LoVo (cell line): ENCODE measurements at places on chromosomes 16 and 17.

- DNase-seq = no peak
These were observed 124.7 kb downstream of the C16orf78 start for GRCh38 chr16:49498264-49498663.

GRCh38 chr17:9798724-9799123 lies 7.3 kb upstream of the DHRS7C start:
- DNase-seq = no peak

DNA sequence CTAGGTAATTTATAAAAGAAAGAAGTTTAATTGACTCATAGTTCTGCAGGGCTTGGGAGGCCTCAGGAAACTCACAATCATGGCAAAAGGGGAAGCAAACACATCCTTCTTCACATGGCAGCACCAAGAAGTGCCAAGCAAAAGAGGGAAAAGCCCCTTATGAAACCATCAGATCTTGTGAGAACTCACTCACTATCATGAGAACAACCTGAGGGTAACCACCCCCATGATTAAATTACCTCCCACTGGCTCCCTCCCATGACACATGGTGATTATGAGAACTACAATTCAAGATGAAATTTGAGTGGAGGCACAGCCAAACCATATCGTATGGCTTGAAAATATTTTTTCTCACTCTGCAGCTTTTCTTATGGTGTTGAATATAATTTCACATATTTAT lies 151.7 kb downstream of the ANKFN1 start:
- DNase-seq = no peak

DNA sequence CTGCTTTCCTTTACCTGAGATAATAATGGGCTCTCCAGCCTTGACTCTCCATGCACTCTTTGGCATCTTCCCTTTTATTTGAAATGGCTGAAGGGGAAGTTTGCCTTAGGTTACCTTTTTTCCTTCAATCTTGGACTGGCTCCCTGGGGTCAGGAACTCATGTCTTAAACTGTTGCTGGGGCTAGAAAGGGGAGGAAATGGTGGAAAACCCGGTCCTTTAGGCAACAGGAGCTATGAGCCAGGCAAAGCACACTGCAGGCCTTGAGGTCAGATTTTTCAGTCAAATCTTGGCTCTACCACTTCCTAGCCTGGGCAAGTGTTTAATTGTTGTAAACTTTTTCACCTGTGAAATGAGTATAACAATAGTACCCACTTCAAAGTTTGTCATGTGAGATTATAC lies 30.2 kb downstream of the MINK1 start:
- DNase-seq = no peak

DNA sequence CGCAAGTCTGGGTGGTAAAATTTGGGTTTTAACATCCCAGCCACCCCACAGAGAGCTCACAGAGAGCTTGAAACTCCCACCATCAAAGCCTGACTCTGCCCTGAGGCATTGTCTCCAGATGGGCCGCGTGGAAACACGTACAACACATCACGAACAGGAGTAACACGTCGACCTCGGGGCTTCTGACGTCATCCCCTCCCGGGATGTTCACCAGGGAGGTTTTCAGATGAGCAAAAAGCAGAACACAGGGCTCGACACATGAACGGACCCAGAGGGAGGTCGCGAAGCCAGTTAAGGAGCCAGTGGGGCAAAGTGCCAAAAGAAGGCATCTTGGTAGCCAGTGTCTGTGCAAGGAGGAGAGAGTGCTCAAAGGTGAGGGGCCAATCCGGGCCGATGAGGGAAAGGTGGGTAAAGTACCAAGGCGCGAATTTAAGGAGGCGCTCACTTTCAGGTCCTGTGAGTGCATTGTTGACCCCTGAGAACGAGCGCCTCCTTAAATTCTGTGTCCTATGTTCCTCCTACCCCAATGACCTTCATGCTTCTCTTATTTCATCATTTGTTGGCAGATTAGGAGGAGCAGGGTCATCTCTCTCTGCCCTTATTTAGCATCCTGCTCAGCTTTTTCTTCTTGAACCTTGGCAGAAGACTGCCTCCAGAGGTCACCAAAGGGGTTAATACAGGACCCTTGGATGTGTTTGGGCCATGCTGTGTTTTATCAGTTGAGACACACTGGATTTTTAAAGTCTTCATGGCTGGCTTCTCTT lies 5.6 kb downstream of the RCVRN start:
- no peak for DNase-seq

DNA sequence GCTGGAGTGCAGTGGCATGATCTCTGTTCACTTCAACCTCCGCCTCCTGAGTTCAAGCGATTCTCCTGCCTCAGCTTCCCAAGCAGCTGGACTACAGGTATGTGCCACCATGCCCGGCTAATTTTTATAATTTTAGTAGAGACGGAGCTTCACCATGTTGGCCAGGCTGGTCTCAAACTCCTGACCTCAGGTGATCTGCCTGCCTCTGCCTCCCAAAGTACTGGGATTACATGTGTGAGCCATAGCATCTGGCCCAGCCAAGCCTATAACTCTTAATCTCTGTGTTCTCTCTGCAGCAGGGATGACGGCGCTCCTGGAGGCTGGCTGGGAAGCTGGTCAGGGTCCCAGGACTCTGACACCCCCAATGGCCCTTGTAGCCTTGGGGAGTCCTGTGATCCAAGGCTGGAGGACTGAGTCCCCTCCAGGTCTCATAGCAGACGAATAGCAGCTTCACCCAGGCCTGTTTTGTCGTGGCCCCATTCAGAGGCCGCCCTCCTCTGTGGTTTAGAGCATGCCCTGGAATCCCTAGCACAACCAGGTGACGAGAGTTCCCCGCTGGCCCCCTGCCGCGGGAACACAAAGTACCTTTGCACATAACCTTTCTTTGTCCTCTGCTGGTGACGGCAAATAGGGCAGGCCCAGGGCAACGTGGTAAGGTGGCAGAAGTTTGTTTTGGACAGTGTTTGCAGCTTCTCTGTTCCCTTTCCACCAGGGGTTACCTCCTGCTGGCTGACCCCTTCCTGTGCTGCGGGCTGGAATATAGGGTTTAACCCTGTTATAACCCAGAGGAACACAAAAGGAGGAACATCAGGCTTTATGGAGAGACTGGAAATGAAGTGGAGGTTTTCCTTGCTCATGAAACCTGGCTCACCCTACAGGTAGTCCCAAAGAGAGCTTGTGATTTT lies 43.0 kb upstream of the TOB1 start:
- DNase-seq = no peak

DNA sequence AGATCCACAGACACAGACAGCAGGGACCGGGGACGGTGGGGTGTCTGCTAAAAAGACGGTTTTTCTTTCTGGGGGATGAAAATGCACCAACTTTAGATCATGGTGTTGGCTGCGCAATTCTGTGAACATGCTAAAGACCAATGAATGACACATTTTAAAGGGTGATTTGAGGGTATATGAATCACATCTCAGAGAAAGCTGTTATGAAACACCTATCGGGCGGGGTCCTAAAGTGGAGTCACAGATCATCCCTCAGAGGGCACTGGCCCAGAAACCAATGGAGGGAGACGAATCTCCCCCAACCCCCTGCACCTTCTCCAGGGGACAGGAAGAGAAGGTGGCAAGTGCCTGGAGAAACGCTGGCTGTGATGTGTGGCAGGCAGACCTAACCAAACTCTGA lies 26.0 kb downstream of the KLHDC4 start:
- no peak for DNase-seq

DNA sequence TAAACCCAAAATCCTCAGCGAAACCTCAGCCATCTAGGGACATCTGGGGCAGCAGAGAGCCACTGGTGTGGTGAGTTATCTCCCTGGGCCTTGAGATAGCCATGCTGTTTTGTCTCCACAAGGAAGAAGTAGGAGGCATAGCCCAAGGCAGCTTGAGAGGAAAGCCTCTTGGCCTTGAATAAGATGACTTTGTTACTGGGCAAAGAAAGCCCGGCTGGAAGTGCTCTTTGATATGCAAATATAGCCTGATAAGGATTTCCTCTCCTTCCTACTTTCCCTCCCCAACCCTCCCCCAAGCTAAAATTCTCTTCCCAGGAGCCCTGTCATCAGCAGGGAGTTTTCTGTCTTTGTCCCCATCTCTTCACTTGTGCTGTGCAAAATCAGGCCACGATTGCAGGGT lies 694.4 kb downstream of the MAF start:
- DNase-seq = no peak

DNA sequence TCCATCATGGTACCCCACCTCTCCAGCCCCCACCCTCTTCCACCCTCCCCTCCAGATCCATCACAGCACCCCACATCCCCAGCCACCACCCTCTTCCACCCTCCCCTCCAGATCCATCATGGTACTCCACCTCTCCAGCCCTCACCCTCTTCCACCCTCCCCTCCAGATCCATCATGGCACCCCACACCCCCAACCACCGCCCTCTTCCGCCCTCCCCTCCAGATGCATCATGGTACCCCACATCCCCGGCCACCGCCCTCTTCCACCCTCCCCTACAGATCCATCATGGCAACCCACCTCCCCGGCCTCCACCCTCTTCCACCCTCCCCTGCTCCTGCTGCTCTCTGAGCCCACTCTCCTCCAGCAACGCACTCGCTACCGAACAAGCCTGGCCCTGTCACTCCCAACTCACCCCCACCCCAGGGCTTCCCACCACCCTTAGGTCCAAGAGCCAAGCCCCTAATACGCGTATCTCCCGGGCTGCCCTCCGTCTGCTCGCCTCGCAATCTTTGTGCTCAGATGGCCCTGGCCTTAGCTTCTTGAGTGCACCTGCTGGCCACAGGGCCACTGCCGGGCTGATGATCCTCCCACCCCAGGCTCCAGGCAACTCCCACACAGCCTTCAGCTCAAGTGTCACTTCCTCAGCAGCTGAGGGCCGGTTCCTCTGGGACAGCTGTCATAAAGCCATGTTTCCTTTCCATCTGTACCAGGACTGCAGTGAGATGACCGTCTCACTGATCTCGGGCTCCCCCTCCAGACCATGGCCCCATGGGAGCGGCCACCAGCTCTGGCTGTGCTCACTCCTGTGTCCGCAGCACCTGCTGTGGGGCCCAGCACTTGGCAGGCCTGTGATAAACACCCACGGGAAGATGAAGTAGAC lies 25.5 kb downstream of the KDM8 start:
- DNase-seq = no peak

DNA sequence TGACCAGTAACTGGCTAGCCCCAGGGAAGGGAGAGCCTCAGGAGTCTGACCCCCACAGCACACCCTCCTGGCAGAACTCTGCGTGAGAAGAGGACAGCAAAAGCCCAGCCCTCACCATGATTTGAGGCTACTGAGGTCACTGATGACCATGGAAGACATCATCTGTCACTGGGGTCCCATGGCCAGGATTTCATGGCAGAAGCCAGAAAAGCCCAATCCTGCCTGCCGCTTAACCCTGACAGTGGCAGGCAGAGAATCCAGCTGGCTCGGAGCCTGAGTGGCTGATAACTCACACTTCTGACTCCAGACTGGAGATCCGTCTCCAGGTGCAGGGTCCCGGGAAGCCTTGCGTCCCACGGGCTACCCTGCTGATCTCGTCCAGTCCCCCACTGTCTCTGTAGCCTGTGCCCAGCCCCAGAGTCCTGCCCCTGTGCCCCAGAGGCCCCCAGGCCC lies 17.5 kb downstream of the GRIN2C start:
- no peak for DNase-seq

GRCh38 chr17:4393806-4394205 lies 27.3 kb upstream of the UBE2G1 start:
- no peak for DNase-seq

DNA sequence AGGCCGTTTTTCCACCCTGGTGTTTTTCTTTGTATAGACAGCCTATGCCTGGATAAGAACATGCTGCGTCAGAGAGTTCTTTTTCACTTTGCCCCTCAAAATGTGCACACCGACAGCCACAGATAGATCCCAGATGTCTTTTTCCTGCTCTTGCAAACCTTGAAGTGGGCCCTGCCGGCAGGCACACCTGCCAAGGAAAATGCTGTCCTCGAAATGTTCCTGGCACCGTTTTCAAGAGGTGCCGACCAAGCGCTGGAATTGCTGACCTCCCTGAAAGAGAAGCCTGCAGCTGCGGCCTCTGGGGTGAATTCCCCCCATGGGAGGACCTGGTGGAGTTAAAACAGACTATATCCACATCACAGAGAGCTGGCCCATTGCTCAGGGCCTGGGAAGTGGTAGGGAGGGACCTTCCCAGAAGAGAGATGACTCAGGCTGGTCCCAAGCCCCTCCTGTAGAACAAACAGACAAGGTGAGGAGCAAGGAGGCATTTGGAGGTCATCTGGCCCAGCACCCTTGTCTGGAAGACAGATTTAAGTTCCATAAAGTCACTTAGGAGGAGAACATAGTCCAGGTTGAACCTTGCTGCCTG lies 668.1 kb downstream of the MAF start:
- no peak for DNase-seq

DNA sequence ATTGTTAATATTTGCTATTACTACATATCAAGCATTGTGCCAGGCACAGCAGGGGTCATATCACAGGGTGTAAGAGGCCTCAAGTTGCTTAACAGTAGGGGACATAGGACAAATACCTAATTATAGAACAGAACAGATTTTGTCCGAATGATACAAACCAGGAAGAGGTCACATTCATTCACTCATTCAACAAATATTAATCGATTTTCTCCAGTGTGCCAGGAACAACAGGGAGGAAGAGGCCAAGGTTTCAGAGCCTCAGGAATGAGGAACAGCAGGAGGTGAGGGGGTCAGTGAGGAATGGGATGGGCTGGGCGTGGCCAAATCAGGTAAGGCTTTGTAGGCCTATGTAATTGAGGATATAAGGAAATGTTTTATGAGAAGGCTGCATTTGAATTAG lies 11.2 kb upstream of the CHST4 start:
- no peak for DNase-seq

GRCh38 chr16:88289968-88290401 lies 92.8 kb upstream of the ZNF469 start:
- DNase-seq = no peak

- DNase-seq = no peak
These were observed 1917.7 kb downstream of the TP53TG3F start for GRCh38 chr16:35377142-35377541.

- no peak for DNase-seq
These were observed 12.7 kb downstream of the NATD1 start for GRCh38 chr17:21240369-21241055.

- no peak for DNase-seq
These were observed 1074.0 kb downstream of the CDH11 start for GRCh38 chr16:64047878-64048277.

- no peak for DNase-seq
These were observed 962 bp downstream of the CSHL1 start for GRCh38 chr17:63910096-63910495.

GRCh38 chr16:77938913-77939312 lies 83.4 kb upstream of the CLEC3A start:
- no peak for DNase-seq

GRCh38 chr16:83482545-83483162 lies 325.1 kb upstream of the HSBP1 start:
- DNase-seq = no peak

DNA sequence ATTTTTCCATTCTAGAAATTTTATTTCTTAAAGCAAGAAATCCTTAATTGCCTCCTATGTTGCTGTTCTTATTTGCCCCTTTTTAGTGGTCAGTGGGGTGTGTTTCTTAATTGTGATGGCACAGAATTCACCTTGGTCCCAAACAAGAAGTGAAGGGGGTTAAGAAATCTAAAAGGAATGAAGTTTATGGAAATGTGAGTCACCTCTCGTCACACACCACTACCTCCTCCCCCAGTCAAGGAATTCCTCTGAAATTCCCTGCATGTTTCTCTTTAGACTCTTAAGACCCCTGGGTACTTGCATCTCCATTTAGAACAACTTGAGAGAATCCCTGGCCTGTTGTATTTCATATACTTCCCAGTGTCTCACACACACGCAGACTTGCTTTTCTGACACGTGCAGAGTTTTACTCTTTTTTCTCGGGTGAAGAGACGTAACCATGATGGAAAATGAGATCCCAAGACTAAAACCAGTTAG lies 247.4 kb downstream of the PRKCA start:
- no peak for DNase-seq
